ENCODE measurements at places on chromosomes 4 and X.

GRCh38 chr4:98905839-98906238, 23.1 kb downstream of the EIF4E start:
- no peak for DNase-seq

DNA sequence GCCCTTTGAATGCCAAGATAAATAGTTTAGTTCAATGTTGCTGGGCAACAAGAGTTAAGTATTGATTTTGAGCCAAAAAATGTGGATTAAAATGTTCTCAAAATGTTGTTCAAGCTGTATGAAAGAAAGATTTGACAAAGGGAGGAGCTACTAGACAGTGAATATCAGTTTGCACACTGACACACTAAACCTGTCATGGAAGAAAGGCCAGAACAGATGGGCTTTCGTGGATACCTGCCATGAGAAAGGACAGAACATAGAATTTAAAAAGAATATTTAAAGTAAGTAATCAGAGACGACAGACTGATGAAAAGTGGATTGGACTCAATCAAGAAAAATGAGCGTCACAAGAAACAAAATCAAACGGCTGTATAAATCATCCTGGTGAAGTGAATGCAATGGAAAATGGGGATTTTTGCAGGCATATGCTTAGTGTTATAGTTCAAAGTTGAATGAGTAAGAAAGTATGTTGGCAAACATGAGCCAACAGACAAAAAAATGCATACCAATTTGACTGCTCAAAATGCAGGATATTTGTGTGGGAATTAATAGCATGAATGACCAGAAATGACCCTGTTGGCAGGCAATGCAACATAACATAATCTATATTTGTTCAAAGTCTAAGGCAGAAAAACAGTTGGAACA, 7.4 kb downstream of the PCDH18 start:
- no peak for DNase-seq

- DNase-seq = no peak
Observed at GRCh38 chrX:4091046-4091760, 377.8 kb upstream of the PRKX start.

DNA sequence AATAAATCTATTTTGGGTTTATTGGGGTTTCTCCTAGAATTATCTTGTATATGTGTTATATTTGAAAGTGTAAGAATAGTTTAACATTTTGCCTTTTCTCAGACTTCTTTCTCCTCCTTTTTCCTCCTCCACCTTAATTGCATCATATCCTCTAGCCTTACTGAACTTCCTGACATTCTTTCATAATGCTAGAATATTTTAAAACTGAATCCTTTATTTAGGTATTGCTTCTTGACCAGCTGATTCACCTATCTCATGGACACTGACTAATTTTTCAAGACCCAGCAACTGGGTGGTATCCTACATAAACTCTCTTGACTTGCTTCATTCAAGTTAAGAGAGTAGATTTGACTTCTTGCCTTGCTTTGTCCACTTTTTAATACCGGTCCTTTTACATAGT, 1508.9 kb downstream of the STIM2 start:
- DNase-seq = no peak

DNA sequence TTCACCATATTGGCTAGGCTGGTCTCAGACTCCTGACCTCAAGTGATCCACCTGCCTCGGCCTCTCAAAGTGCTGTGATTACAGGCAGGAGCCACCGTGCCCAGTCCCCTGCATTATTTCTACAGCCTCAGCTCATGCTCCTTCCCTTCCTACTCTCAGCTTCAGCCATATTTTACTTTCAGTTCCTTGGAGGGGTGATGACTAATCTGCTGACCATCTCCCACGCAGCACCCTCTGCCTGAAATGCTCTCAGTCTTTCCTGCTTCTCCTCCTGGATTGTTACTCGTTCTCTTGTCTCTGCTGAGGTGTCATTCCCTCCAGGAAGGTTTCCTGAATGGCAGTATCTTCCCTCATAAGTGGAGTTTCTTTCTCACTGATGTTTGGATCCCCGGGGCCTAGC, 63.3 kb downstream of the MOSPD2 start:
- DNase-seq = no peak

- DNase-seq = no peak
Observed at GRCh38 chrX:5595570-5595969, 633.1 kb downstream of the NLGN4X start.
